ENCODE measurements at places on chromosomes 1 and 21. TPM values are rescaled to one million over a fixed set of nuclear protein-coding genes. Genes with fewer than 3 reads are reported as not detected.

NLRP3 gene
- polyA plus RNA-seq: 1.4 TPM

DNA sequence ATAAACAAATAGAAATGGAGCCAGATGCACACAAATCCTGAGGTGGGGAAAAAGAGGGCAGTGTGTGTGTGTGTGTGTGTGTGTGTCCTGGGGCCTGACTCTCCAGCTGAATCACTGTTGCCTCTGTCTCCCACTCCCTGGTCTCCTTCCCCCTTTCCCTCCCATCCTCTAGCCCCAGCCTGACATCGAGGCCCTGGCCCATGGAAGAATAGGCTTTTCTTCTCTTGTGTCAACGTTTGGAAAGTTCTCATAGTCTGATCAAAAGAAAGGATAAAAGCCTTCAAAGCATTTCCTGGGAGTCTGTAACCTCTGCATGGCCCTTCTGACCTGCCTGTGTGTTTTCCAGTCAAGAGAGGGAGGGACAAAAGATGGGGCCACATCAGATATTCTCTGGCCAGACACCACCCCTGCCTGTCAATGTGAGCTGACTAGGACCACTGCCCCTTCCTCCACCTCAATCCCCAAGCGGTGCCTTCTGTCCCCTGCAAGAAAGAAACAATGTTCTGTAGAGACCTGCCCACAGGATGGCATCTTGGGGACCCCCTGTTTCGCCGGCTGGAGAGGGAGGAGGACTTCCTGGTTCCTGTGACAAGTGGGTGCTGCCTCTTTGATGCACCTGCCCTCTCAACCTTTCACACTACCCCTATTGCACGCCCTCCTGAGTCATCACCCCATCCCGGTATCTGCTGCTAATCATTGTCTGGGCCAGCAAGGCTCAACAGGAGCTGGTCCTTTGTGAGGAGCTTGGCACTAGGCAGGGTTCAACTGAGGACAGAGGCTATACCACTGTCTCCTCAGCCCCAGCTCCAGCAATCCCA, 16.2 kb downstream of the KCNJ10 start:
- DNase-seq: no peak

- no peak for DNase-seq
These were observed 14.0 kb upstream of the ZNF697 start for GRCh38 chr1:119662034-119662437.

DNA sequence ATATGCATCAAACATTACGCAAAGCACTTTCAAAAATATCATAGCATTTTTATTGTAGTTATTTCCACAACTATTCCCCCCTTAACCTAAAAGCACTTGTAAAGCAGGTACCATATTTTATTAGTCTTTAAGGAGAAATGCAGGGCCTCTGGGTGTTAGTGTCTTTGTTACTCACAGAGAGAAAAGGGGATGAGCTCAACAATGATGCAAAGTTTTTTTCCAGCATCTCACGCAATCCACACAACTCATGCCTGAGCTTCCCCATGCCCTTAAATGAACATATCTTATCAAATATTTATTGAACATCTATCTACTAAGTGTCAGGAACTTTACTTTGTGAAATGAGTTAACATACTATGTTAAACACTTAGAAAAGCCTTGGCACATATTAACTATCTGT, 50.6 kb downstream of the BEND5 start:
- DNase-seq: no peak

GRCh38 chr1:64265141-64265540, 61.7 kb downstream of the UBE2U start:
- no peak for DNase-seq

- DNase-seq: no peak
These were observed 231.1 kb upstream of the SGIP1 start for GRCh38 chr1:66302815-66303214.

DNA sequence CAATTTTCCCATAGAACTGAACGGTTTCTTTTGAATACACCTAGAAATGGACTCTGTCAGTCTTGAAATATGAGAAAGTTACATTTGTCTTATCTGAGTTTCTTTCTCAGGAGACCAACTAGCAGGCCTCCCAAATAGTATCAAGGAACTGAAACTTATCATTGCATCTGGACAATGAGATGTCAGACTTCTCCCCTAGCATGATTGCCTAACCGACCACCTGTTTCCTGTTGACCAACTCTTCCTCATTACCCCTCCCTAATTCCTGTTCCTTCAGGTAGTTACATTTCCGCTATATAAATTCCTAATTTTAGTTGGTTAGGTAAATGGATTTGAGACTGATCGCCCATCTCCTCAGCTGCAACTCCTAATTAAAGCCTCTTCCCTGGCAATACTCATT, 1587.3 kb downstream of the NCAM2 start:
- no peak for DNase-seq

- no peak for DNase-seq
These were observed 38.5 kb downstream of the IER5 start for GRCh38 chr1:181126871-181127587.

DNA sequence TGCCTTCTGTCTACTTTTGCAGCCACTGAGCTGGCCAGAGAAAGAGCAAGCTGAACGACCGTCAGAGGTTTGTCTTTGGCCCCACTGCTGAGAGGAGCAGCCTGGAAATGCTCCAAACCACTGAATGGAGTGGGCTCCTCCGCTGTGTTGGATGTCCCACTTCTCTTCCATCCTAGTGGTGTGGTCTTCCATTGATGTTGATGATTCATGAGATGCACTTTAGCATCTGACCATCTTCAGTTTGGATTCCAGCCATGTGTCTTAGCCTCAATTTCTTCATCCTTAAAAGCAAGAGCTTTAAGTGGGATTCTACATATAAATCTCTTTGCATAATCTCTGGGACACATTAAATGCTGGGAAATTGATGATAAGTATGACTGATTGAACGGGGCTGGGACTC, 276.9 kb downstream of the SIPA1L2 start:
- peak; percentile 6 for DNase-seq

GRCh38 chr1:242692988-242693387, 168.5 kb upstream of the PLD5 start:
- DNase-seq: no peak

Data from right renal pelvis (tissue), 4 donors.